ENCODE measurements at places on chromosomes 4 and X. TPM values are rescaled to one million over a fixed set of nuclear protein-coding genes. Genes with fewer than 3 reads are reported as not detected.
A peak's percentile ranks its signal among the peaks of the same experiment; 100 is the strongest.

DNA sequence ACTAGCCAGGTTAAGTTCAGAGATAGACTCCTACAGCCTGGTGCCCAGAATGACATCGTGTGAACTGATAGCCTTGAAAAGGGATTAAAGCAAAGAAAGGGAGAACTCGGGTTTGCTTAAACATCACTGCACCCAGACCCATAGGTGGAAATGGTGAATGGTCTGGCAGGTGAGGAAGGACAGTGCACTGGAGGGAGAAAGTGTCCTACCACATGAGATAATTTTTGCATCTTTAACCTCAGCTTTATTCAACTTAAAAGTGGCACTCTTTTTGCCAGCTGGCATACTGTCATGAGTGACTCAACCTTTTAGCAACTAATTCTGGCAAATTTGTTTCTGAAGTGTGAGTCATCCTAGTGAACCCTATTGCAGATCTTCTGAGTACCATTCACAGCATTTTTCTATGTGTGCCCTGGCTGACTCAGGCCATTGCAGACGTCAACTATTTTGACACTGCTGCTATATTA is 53.0 kb upstream of the DAPP1 start:
- no peak for DNase-seq

GRCh38 chr4:6989331-6989923 is 53.7 kb upstream of the TADA2B start:
- DNase-seq: no peak

DNA sequence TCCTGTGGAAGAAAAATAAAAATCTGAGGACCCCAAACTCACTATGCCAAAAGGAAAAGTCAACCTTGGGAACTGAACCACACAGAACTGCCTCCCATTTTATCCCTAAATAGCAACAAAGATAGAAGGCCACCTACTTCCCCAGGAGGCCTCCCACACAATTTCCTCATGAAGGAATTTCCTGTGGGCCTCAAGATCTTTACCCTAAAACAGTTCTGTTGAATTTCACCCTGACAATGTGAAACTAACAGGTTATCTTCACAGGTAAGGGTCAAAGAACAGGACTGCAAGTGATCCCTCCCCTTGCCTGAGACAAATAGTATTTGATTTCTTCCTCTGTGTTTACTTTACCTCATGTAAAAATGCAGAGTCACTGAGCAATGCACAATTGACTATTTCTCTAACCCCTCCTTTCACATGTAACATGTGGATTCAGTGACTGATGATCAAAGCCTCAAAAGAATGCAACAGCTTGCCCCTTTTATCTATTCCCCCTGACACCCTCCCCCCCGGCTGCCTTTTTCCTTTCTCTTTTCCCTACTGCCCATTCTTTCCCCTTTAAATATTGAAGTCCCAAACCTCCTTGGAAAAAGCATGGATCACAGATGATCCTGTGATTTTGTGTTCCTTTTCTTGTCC is 33.3 kb downstream of the MEPE start:
- no peak for DNase-seq

DNA sequence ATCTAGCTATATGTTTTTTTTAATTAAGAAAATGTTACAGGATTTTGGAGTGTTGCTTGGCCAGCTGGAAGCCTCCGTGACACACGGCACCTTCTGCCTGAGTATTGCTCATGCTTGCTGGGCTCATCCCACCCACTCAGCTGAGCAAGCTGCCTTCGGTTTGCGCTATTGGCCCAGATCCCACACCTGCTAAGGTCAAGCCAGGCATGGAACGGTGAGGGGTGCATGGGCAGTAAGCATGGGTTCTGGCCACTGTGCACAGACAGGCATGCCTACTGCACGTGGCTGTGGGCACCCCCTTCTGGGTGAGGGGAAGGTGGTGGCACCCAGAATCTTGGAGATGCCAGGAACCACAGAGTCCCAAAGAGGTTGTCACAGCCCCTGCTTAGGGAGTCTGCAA is 1178.4 kb upstream of the PCDH7 start:
- DNase-seq: no peak

GRCh38 chr4:185351691-185352090 is 44.0 kb downstream of the LRP2BP start:
- no peak for DNase-seq

DNA sequence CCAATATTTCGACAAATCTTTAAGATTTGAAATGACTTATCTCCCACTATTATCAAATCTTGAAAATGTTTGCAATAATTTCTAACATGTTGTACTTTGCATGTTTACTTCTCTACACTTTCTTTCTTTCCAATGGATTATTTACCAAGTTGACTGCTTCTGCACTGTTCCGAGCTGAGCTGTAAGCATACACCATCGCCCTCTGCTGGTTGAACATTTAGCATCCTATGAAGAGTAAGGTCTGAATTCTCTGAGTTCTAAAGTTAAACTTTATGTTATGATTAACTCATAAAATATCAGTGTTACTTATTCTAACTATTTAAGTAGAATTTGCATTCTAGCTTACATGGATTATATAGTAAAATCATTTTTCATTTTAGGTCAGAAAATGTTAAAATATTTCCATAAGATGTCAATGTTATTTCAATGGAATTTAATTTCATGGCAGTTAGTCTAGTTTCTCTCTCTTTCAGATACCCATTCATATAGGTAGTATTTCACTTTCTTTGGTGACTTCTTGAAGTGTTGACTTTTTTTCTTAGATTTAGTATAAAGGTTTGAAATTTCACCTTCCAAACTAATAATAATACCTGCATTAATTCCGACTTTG is 137.4 kb downstream of the DKK2 start:
- peak; percentile 26 for DNase-seq

DNA sequence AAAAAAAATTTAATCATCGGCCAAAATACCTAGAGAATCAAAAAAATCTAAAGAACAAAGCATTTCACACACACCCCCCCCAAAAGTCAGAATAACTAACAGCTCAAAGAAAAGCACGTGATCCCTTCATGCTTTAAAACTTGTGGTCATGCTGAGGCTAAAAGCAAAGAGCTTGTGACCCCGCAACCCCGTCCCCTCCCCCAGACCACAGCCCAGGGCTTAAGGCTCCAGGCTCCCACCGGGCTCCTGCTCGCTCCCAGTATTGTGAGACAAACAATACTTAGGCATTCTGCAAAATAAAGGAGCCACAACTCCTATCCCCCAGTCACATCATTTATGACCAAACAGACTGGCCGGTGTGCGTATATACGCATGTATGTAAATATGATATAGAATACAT is 62.1 kb upstream of the CCDC160 start:
- no peak for DNase-seq

GRCh38 chr4:2411786-2412510 is 6.5 kb downstream of the ZFYVE28 start:
- no peak for DNase-seq

DNA sequence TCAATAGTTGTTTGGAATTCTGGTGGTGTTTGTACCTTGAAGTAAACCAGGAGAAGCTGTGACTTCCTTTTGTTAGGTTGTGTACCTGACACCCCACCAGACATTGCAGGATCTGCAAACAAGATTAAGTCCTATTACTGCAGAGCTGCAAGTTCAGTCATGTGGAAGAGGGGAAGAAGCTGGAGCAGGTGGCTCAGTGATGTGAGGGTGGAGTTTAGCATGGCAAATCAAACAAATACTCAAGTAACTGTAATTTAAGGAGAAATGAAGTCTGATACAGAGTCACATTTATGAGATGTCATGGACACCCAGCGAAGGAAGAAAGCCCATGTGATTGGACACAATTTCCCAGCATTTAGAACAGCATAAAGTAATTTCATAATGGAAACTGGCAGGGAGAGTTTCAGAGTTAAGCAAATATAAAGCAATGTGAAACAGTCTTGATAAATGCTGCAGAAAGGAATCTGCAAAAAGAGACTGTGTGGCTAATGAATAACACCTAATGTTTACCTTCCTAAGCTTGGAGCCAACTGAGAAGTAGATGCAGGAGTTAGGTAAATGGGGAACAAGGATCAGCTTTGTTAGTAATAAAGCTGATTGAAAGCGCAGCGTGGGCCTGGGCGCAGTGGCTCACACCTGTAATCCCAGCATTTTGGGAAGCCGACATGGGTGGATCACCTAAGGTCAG is 249.1 kb downstream of the GBA3 start:
- peak; percentile 6 for DNase-seq

DNA sequence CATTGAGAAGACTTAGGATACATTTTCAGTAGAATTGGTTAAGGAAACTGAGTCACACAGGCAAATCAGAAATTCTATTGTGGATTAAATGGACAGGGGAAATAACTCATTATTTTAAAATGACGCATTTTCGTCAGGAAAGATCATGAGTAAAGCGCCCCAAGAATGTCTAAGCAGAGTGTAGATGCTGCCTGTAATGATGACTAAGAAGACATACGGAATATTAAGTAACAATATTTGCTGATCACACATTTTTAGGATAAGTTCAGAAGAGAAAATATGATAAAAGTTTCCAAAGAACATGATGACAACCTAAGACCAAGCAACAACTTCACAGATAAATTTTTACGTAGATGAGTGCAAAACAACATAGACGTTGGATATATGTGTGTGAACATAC is 596.3 kb upstream of the TENM3 start:
- DNase-seq: no peak

DNA sequence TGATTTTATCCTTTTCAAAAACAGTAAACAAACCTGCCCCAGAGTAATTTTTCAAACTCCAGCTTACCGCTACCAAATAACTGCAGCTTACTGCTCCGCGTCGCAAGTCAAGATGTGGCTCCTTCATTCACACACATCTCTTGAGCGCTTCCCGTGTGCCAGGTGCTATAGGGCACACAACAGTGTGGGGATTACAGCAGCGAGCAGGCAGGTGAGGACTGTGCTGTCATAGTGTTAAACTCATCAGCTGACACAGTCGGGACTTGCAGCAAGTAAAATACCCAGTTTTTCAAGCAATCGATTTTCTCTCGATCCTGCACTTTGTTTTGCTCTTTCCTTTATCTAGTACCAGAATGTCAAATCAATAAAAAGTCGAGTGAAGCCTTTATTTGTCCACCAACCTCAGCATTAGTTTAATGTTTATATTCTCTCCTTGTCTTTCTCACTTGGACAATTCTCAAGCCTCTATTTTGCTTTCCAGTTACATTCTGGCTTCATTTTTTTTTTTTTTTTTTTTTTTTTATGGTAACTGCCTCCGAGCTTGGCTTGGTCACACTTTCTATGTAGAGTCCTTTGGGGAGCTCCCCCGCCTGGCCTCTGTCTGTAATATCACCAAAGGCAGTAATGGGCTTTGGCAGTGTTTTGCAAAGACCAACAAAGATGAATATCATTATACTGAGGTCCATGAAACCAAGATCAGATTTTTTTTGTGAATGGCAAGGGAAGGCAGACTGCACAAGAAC is 8.3 kb upstream of the ASB5 start:
- DNase-seq: peak; percentile 36

DNA sequence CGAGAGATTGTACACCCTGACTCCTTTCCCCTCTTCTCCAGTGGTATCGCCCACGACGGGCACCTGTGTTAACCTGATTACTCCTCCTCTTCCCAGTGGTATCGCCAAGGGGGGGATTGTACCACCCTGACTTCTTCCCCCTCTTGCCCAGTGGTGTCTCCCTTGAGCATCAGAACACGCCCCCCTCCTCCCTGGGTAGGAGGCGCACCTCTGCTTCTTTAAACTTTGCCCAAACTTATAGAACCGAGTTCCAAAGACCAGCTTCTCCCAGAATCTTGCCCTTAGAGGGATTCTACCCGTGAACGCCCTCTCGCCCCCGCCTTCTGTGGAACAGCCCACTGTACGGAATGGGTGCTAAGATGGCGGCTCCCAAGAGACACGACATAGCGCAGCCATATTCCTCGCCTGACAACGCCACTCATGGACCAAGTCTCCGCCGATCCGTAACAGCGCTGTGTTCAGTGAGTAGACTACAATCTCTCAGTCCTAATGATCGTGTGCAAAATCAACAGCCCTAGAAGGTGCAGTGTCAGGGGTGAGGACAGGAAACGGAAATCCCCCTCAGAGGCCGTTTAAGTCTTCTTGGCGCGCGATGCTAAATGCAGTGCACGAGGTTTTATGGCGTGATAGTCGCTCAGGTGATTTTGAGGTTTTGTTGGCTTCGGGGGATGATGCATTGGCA is 4.2 kb upstream of the ZNF157 start:
- DNase-seq: peak; percentile 44

DNA sequence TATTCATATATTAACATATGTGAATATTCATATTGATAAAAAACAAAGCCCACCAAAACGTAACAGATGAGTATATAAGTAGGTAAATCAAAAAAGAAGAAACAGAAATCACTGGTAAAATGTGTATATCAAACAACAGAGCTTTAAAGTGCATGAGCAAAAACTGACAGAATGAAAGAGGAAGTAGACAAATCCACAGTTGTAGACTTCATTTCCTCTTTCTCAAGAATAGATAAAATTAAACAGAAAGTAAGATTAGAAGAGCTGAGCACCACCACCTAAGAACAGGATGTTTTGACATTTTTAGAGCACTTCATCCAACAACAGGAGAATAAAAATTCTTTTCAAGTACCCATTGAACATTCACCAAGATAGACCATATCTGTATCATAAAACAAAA is 64.6 kb downstream of the CNKSR2 start:
- no peak for DNase-seq

GRCh38 chr4:158873795-158874401 is 105.1 kb downstream of the FNIP2 start:
- DNase-seq: no peak

DNA sequence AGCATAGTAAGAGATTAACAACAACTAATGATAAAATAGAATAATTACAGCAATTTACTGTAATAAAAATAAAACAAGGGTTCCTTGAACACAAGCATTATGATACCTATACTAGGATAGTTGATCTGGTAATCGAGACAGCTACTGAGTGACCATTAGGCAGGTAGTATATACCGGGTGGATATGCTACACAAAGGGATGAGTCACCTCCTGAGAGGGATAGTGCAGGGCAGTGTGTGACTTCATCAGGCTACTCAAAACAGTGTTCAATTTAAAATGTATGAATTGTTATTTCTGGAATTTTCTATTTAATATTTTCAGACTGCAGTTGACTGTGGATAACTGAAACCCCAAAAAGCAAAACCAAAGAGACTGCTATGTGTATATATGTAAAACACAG is 9.7 kb upstream of the ANTXR2 start:
- no peak for DNase-seq

DNA sequence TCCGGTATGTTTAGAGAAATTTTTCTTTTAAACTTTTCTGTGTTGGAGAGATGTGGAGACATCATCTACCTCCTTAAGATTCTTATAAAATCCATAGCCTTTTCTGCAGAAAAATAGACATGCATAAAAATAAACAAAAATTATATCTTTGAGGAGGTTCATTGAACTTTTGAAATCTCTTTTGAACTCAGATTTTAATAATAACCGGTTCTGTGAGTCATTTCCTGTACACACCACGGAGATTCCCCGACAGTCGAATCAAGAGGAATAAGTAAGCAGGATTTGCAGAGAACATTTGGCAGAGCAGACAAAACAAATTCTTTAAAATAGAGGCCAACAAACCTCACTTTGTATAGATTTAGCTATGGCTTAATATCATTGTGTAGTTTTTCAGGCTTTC is 918.7 kb upstream of the POU3F4 start:
- no peak for DNase-seq

SPIN2A gene
- total RNA-seq: 0.81 TPM

ZFP42 gene
- total RNA-seq: not detected

FRMPD4 gene
- total RNA-seq: 0.03 TPM

CLIC2 gene
- total RNA-seq: 6.7 TPM

EDA2R gene
- 1.7 TPM for total RNA-seq
